CD4-positive, alpha-beta T cell (primary cell): ENCODE measurements at places on chromosomes 5 and 9.

DNA sequence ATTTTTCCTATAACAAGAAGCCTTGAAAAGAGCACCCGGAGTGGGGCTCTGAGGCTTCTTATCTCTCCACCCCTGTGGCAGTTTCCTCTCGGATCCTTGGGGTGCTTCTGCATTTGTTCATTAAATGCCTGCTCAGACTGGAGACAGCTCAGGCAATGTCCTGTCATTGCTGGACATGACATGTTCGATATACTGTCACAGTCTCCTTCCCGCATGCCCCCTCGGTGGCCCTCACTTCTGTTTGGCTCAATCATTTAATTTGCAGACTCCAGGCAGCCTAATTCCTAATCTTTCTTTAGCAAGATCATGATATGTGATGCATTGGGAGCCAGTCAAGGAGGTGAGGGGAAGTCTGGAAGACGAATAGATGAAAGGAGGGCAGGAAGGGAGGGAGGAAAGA, 37.5 kb upstream of the CPEB4 start:
- no peak for DNase-seq

DNA sequence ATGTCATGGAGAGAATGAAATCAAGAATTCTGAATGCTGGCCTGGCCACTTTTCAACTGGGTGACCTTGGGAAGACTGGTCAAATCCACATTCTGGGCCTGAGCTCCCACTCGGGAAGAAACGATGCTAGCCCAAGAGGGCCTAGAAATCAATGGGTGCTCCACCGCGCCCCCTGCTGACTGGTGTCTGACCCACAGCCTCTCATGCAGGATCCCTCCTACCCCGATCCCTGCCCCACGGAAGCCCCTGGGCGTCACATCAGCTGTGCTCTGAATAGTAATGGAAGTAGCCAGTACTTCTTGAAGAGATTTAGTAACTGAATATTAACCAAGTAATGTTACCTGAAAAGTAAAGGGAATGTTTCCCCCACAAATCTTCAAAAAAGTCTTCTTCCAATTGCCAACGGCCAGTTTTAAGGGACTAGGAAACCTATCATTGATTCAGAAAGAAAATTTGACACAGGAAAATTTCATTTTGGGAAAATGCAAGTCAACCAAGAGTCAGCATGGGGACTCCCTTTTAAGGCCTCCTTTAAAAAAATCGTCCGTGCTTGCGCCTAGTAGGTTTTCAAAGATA, 43.9 kb downstream of the CRB2 start:
- DNase-seq = no peak

- DNase-seq = no peak
Observed at GRCh38 chr5:134103397-134103796, 11.1 kb upstream of the TCF7 start.

GRCh38 chr5:59016925-59017324, 434.1 kb downstream of the RAB3C start:
- DNase-seq = no peak

DNA sequence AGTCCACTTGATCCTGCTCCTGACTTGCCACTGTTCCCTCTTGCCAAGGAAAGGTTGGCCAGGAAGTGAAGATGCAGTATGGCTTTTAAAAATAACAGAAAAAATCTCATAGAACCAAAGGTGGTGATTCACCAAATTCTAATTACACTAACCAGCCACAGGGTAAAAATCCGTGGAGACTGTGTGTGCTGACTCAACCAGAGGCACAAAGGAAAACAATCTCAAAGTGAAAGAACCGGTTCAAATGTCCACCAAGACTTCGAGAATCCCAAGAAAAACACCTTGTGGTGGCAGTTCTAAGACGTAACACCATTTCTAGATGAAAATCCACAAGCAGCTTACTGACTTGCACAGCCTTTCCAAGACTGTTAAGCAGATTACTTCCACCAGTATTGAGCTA, 279.1 kb downstream of the TLE1 start:
- DNase-seq = no peak

DNA sequence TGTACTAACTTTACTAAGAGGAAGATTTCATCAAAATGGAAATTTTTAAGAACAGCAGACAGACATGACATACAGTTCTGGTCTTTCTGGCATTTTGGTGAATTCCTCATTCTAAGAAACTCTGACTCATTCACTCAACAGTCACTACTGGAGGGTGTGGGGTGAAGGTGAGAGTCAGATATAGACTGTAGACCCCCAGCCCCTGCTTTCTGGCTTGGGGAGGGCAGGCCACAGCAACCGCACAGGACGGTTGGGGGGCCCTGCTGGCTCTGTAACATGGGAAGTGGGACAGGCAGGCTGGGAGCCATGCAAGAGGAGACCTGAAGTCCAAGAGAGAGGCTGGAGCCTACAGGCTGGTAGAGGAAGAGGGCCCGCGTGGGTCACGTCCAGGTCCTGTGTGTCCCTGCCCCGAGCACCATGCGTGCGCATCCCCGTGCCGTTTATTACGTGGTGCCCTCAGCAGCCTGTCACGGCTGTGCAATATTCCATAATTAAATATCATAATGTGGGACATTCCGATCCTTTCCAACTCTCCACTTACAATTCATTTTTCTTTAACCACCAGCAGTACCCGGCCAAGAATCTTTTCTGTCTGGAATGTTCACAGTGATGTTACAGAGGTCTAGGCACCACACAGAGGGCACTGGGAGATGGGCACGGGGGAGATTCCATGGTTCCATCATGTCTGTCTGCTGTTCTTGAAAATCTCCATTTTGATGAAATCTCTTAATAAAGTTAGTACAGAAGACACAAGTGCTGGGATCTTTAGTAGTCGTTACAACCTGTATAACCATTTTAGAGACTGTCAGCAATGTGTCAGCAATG, 75.5 kb downstream of the SEMA4D start:
- DNase-seq = peak; percentile 43

- DNase-seq = no peak
Observed at GRCh38 chr9:130197888-130198287, 25.7 kb downstream of the NCS1 start.

DNA sequence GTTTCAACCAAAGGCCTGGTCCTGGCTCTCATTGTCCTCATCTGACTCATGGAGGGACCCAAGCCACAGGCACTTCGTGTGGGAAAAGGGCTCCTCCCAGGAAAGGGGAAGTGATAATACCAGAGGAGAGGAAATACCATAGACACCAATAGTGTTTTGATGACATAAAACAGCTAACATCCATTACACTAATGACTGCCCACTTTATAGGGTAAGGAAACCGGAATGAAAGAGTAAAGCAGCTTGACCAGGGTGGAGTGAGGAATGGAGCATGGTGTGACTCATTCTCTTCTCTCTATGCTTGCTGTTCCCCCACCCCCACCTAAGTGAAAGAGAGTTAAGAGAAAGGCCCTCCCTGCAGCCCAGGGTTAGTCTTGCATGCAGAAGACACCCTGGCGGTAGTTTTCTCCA, 67.4 kb upstream of the HRH2 start:
- no peak for DNase-seq

DNA sequence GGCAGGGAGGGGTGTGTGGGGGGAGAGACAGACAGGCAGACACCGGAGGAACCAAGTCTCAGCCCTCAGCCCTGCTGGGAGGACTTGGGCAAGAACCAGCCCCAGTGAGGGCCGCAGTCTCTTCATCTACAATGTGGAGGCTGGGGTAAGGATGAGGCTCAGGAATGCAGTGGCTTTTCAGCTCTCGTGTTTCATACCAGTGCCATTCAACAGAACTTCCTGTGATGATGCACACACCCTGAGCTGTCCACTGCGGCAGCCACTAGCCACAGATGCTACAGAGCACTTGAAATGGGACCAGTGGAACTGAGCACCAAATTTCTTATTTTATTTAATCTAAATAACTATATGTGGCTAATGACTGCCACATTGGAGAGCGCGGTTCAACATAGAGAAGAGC, 10.7 kb downstream of the CAMK2A start:
- DNase-seq = no peak

DNA sequence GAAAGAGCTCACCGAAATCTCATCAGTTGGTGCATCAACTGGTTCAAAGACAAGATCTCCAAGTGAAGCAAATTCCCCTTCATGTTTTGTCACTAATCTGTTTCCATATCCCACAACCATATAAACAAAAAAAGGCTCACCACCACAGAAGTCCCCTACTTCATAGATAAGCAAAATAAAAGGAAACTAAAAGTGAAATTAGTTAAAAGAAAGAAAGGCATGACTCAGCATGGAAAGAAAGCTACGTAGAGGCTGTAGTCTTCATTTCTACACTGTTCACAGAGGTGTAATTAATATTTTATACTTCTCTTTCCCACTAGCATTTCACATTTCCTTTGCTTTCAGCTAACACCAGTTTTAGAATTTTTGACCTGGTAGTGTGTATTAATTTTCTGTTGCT, 208.0 kb downstream of the CYLC2 start:
- no peak for DNase-seq

- no peak for DNase-seq
Observed at GRCh38 chr5:132237141-132237540, 9.5 kb upstream of the P4HA2 start.

DNA sequence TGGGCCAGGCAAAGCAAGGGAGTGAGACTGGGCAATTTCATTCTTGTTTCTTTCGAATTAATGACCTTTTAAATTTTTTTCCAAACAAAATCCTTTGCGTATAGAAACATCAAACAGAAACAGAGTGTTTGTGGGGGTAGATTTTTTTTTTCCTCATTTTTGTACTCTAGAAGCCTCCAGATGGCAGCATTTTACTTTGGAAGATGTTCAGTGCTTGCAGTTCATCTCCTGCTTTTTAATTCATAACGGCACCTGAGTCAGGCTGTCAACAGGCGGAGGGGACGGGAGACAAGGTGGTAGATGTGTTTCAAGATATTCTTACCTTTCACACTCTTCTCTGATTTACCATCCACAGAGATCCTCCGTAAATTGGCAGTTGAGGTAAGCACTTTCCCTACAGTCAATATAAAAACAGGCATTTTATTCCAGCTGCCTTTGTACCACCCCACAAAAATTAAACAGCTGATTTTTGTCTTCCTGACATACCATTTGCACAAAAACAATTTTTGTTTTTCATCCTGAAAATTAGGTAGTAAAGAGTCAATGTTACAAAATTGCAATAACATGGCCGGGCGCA, 99.5 kb upstream of the FBXL17 start:
- DNase-seq = no peak

- DNase-seq = no peak
Observed at GRCh38 chr5:75839547-75839946, 122.3 kb upstream of the POC5 start.
